IMR-90 (cell line): ENCODE measurements at places on chromosomes 1 and 21. TPM values are rescaled to one million over a fixed set of nuclear protein-coding genes. Genes with fewer than 3 reads are reported as not detected.

The OR2L5 gene
- not detected in 2 replicates for total RNA-seq

The SYT11 gene
- 37.8 and 43.7 TPM in 2 replicates for total RNA-seq

DNA sequence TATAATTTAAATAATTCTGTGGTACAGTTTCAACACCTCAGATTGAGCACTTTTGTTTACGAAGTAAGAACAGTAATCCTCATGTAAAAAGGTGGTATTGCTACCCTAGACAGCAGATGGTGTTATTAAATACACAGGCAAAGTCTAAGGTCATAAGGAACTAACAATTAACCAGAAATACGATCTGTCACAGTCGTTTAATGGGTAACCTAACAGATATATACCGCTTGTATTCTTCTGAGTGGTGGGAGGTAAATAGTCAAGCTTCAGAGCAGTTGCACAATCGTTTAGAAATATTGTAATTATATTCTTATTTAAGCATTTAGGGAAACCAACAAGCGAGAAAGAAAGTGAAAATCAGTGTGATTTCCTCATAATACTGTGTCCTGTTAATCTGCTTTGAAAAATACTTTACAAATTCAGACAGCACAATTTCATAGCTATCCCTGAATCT lies 9.8 kb upstream of the IRF2BP2 start:
- peaks cover 26% of the 10 kb centered on the region for H3K4me1 ChIP-seq
- H3K36me3 ChIP-seq = no peaks in the 10 kb centered on the region
- no peak overlapping the region for H3K27ac ChIP-seq
- DNase-seq = no peak
- H3K4me3 ChIP-seq = no peak overlapping the region
- no peaks in the 10 kb centered on the region for H3K27me3 ChIP-seq

The TPRG1L gene
- 25.3 and 25.6 TPM in 2 replicates for total RNA-seq

The PCSK9 gene
- under 0.01 TPM in 2 replicates for total RNA-seq

GRCh38 chr1:21308847-21309652 lies 18.8 kb upstream of the ECE1 start:
- H3K27ac ChIP-seq = no peak overlapping the region
- peaks cover 60% of the 10 kb centered on the region for H3K4me1 ChIP-seq
- peaks cover 4% of the 10 kb centered on the region for H3K36me3 ChIP-seq
- no peaks in the 10 kb centered on the region for H3K27me3 ChIP-seq
- no peak overlapping the region for H3K4me3 ChIP-seq

DNA sequence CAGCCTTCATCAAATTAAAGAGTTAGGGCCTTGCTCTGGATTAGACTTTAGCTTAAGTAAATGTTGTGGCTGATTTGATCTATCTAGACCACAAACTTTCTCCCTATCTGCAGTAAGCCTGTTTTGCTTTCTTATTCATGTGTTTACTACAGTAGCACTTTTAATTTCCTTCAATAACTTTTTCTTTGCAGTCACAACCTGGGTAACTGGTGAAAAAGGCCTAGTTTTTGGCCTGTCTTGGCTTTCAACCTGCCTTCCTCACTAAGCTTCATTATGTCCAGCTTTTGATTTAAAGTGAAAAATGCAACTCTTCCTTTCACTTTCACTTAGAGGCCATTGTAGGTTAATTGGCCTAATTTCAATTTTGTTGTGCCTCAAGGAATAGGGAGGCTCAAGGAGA lies 12.5 kb upstream of the LPGAT1 start:
- no peak for DNase-seq
- no peaks in the 10 kb centered on the region for H3K4me1 ChIP-seq
- H3K4me3 ChIP-seq = no peak overlapping the region
- H3K36me3 ChIP-seq = no peaks in the 10 kb centered on the region
- peaks cover 5% of the 10 kb centered on the region for H3K27me3 ChIP-seq

DNA sequence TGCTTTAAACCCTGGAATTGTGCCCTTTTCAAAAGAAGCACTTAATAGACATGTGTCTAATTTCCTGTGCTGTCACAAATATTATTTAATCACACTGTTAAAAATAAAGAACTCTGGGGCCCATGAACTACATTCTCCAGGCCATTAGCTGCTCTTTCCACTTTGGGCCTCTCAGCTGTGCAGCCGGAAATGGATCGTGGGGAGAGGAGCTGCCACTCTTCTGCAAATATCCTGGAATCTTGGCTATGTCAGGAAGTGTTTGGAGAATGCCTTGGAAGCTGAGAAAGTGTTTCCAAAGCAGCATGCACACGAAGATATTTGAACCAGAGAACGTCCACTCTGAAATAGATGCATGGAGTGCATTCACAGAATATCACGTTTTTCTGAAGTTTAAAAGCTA lies 27.5 kb upstream of the VPS26C start:
- H3K27me3 ChIP-seq = peaks cover 10% of the 10 kb centered on the region
- no peak for DNase-seq
- H3K36me3 ChIP-seq = no peaks in the 10 kb centered on the region

The SLC44A3 gene
- total RNA-seq = 0.54 and 0.56 TPM in 2 replicates

GRCh38 chr1:114015075-114015474 lies 35.8 kb downstream of the OLFML3 start:
- no peaks in the 10 kb centered on the region for H3K36me3 ChIP-seq
- no peak overlapping the region for H3K27ac ChIP-seq
- H3K4me3 ChIP-seq = no peak overlapping the region
- no peaks in the 10 kb centered on the region for H3K4me1 ChIP-seq
- H3K27me3 ChIP-seq = peaks cover 13% of the 10 kb centered on the region

- peak overlapping the region; percentile 60; the same call in 1 of the 2 replicates for H3K27ac ChIP-seq
- H3K4me1 ChIP-seq = peaks cover 5% of the 10 kb centered on the region
- no peaks in the 10 kb centered on the region for H3K27me3 ChIP-seq
- H3K4me3 ChIP-seq = no peak overlapping the region
- no peaks in the 10 kb centered on the region for H3K36me3 ChIP-seq
Measured at GRCh38 chr21:29626801-29627470, 312.9 kb downstream of the GRIK1 start.

The RIPPLY3 gene
- total RNA-seq = not detected in 2 replicates

- H3K4me3 ChIP-seq = no peak within 1 kb of the TSS
- no peaks in the 10 kb centered on the region for H3K27me3 ChIP-seq
- peak; percentile 62 for DNase-seq
- no peaks in the 10 kb centered on the region for H3K36me3 ChIP-seq
Measured at GRCh38 chr1:84143796-84144565, at the start of gene PRKACB. Gene PRKACB, plus strand, starts transcription at chr1:84144271. Its CDS starts 91 bp downstream, at chr1:84144362.

DNA sequence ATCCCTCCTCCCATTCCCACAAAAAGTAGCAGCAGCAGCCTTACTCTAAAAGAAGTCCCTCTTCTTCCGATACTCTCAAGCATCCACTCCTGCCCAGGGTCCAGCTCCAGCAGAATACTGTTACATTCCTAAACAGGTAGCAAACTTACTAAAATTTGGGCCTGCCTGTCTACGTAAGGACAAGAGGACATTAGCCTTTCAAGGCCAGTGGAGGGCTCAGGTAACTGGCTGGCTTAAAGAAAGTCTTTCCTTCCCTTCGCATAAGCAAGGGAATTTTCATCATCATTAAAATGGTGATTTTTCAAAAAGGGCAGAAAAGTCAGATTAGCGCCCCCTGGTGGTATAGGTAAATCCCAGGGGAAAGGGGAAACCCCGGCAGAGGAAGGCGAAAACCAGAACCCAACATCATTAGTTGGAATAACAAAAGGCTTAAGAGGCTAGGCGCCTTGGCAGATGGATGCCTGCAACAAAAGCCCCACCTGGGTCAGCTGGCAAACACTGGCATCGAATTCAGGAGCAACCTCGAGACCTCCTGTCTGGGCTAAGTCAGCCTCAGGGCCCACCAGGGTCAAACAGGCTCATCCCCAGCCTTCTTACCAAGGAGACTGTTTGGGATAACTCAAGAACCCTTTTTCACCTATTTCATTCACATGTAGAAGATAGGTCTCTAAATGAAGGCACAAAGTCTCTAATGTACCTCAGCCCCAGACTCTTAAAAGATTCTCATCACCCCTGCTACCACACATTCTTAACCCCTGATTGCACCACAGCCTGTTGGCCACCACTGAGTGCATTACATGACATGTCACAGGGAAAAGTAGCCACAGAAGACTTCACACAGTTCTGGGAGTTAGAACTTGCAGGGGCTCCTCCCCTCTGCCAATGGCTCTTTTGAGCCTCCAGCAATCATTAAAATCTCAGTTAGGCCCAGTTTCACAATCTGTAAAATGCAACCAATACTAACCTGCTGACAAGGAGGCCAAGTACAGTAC lies 36.7 kb downstream of the ERI3 start:
- no peak overlapping the region for H3K4me3 ChIP-seq
- H3K27ac ChIP-seq = no peak overlapping the region
- H3K4me1 ChIP-seq = no peaks in the 10 kb centered on the region
- peak; percentile 23 for DNase-seq

DNA sequence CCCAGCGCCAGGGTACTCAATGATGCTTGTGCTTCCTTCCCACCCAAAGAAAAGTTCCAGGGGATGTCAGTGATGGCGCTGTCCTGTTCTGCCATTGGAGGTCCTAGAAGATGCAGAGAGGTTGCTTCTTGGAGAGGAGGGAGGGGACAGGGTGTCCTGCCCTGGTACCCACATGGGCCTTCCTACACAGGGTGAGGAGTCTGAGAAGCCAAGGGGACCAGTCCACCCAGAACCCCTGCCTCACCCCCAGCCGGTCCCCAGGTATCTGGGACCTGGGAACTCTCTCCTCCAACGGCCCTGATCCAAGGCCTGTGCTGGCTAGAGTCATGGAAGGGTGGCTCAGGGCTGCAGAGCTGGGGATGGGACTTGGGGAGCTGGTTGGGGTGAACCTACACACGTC lies 259.4 kb downstream of the KCNJ6 start:
- DNase-seq = no peak
- peaks cover 6% of the 10 kb centered on the region for H3K4me1 ChIP-seq
- no peak overlapping the region for H3K27ac ChIP-seq
- H3K27me3 ChIP-seq = peaks cover 33% of the 10 kb centered on the region
- no peak overlapping the region for H3K4me3 ChIP-seq

- peak; percentile 43 for DNase-seq
- no peaks in the 10 kb centered on the region for H3K27me3 ChIP-seq
- no peak overlapping the region for H3K4me3 ChIP-seq
- H3K36me3 ChIP-seq = no peaks in the 10 kb centered on the region
- H3K27ac ChIP-seq = no peak overlapping the region
Measured at GRCh38 chr1:163824006-163824405, 502.3 kb downstream of the NUF2 start.

DNA sequence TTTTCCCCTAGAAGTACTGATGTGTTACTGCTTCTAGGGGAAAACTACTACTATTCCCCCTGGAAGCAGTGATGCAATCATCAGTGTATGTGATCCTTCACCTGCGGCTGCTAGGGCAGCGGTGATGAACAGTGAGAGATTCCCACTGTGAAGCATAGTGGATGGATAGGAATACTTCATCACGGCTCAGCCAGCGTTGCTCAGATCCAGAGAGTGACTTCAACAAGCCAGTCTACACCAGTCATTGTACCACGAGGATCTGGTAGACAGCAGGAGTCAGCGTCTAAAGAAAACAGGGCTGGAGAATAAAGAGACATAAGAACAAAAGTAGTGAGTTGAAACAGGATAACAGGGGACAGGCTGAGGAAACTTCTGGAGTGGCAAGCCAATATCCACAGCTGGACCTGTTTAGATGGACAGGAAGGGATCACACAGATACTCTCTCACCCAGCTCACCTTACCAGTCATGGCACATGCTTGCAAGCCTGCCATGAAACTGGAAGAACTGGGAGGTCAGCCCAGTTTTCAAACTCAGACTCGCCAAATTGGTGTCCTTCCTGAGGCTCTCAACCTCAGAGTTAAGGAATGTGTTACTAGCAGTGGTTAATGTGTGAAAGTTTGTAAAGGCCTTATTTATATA lies 42.4 kb upstream of the LRRC52 start:
- DNase-seq = no peak
- no peak overlapping the region for H3K27ac ChIP-seq
- H3K4me3 ChIP-seq = no peak overlapping the region
- H3K27me3 ChIP-seq = no peaks in the 10 kb centered on the region
- no peaks in the 10 kb centered on the region for H3K36me3 ChIP-seq

DNA sequence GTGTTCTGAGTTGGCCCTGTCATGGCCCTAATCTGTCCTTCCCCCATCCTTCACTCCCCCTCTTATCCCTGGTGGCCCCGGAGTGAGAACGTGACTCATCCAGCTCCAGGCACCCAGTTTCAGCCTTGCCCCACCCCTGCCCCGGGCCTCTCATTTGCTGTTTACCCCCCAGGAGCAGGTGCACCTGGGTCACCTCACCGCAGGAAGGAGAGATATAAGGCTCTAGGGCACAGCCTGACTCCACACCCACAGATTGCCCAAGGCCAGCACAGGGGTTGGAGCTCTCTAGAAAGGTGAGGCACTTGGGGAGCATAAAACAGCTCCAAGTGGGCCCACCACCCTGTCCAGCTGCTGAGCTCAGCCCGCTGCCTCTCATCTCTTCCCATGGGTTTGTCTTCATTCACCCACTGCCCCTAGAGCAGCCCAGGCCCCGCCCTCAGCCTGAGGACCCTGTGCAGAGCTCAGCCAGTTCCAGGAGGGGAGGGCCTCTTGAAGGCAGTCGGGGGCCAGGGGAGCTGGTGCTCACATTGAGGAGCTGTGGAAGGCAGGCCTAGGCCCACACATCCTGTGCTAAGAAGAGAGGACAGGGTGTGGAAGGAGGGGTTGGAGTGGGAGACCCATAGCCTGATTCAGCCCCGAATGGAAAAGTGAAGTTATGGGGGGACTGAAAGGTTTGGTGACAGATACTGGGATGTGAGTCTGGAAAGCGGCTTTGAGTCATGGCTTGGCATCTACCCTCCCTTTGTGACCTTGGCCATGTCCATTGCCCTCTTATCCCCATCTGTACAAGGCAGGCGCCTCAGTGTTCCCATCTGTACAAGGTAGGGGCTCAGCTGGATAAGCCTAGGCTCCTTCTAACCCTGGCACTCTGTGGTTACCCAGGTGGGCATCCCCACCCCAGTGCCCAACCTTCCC lies 16.1 kb upstream of the GPR37L1 start:
- DNase-seq = no peak
- no peak overlapping the region for H3K27ac ChIP-seq
- H3K27me3 ChIP-seq = no peaks in the 10 kb centered on the region; the same call in 1 of the 2 replicates
- no peak overlapping the region for H3K4me3 ChIP-seq

DNA sequence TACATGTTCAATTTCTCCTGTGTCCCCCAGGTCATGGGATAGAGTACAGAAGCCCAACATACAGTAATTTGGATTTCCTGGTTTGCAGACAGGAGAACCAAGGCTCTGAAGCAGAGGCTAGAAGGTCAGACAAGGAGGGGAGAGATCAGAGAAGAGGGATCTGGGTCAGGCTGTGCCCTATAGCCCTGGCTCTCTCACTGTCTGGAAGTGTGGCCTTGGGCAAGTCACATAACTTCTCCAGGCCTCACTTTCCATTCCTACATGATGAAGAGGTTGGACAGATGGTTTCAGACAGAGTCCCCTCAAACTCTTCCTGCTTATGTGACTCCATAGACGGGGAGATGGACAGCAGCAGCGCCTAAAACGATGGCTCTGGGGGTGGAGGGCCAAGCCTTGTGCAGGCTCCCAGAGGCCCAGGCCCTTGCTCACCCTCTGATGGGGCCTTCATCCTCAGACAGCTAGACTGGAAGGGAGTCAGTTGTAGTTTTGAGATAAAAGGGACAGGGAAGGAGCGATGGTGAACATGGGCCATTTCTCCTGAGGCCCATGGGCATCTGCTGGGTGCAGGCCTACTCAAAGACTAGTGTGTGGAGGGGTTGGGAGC lies 2.9 kb downstream of the TRIM62 start:
- no peak overlapping the region for H3K4me3 ChIP-seq
- no peaks in the 10 kb centered on the region for H3K27me3 ChIP-seq
- no peak overlapping the region for H3K27ac ChIP-seq
- H3K4me1 ChIP-seq = peaks cover 9% of the 10 kb centered on the region
- H3K36me3 ChIP-seq = 0 out of 2 replicates have a peak, but pooled peaks cover 6% of the 10 kb centered on the region
- DNase-seq = no peak

The CELF3 gene
- not detected in 2 replicates for total RNA-seq
